ENCODE measurements at places on chromosomes 12 and 14. TPM values are rescaled to one million over a fixed set of nuclear protein-coding genes. Genes with fewer than 3 reads are reported as not detected.

DNA sequence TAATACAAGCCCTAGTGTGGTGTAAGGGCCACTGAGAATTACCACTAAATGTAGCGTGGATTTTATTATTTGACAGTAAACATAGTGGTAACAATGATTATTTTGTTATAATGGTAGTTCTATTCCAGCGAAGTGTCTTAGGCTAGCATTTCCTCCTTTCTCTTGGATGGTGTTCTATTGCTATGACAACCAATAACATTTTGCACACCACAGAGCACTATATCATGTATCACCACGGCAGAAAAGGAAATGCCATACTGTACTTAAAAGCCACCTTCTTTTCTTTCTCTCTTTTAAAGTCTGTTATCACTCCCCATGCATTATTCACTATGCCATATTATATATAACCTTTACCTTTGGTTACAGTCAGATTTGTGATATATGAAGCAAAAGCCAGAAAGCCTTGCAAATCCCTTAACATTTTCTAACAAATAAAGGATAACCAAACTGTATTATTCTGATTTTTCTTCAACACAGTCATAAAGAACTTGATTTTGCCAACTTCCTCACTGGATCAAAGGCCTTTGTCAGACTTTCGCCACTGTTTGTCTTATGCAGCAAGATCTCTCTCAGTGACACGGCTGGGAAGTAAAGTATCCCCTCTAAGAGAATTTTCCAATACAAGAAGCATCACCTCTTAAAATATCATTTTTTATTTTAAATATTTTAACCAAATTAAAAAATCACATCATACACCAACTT lies 195.8 kb downstream of the FOXN3 start:
- DNase-seq = no peak

PTPRO gene
- 3.0 TPM for total RNA-seq

CD63 gene
- 905 TPM for total RNA-seq

GRCh38 chr12:125222876-125223275 lies 157.6 kb downstream of the AACS start:
- DNase-seq = no peak

GRCh38 chr14:24965934-24966578 lies 83.9 kb downstream of the STXBP6 start:
- no peak for DNase-seq

MUCL1 gene
- total RNA-seq = not detected

DNA sequence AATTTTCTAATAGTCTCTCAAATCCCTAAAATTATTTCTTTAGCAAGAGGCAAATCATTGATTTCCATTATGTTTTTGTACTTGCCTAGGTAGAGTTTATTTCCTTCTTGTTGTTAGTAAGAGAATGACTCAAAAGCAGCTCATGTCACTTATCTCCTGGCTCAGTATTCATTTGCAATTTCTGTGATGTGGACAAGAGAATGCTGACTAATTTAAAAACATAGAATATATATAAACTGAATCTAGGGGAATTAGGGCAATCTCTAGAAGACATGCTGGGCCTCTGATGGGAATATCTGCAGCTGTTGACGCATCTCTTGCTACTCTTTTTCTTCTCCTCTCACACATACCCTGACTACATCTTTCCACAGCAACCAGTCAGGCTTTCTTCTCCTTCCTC lies 130.8 kb upstream of the PRKD1 start:
- no peak for DNase-seq

- DNase-seq = no peak
Observed at GRCh38 chr14:60206837-60207533, 41.8 kb upstream of the DHRS7 start.

- DNase-seq = no peak
Observed at GRCh38 chr12:67161322-67161918, 107.7 kb upstream of the CAND1 start.

DNA sequence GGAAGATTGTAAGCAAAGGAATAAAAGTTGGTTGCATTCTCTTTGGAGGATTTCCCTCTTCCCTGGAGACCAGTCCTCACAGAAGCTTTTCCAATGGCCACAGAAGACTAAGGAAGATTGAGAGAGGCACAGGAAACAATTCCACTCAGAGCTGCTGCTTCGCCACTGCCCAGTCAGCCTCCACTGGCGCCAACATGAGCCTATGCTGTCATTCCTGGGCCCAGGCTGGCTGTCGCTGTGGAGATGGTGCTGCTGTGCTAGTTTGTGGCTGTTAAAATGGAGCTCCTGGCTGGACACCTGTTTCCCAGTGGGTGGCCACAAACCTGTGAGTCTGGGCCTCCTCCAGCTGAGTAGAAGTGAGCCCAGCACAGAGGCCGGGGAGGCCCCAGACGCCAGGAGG lies 6.6 kb downstream of the P2RX7 start:
- no peak for DNase-seq

GRCh38 chr12:110893956-110894355 lies 26.4 kb downstream of the MYL2 start:
- no peak for DNase-seq

DNA sequence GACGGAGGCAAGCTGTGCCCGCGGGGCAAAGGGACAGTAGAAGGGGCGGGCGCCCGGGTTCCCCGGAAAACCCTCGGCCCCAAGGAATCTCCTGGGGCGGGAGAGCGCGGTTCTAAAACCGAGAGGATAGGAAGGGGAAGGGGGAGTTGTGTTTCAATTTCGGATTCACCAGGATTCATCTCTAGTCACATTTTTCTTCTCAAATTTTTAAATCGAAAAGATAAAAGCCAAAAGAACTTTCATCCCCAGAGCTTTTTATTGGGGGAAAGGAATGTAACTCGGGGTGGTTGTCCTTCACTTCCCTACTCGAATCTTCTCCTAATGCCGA lies 1.4 kb downstream of the BMP4 start:
- no peak for DNase-seq

GRCh38 chr12:6948873-6949594 lies 2.1 kb upstream of the PTPN6 start:
- DNase-seq = no peak

DNA sequence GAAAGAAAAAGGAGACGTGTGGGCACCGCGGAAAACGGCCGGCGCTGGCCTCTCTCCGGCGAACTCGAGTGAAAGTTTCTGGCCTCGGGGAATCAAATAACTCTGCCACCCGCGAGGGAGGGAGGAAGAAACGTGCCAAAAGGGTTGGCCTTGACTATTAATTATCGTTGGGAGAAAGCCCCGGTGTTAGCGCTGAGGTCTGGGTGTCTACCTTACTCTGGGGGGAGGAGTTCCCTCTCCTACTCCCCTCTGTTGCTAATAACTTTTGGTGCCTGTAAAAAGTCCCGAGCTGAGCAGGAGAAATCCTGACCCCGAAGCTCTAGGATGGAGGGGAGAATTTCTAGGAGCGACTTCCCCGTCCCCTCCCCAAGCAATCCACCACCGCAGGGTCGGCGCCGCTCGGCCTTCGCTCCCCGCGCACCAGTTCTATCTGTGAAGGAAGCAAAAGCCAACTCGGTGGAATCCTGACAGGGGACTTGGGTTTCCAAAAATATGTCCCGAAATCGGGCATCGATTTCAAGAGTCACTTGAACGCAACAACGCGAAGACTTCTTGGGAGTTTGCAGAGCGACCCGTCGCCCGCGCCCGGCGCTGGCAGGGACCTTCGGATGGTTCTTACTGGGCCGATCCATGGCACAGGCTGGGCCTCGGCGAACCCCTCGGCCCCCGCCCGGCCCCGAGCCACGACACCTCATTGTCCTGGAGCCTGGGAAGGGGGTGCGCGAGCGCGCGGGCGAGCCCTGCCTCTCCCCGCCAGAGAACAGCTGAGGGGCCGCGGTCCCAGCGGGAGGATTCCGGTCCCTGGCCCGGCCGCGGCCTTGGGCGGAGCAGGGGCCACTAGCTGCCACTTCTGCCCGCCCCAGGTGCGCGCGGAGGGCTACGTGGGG lies 1.7 kb downstream of the OTX2 start:
- no peak for DNase-seq

DNA sequence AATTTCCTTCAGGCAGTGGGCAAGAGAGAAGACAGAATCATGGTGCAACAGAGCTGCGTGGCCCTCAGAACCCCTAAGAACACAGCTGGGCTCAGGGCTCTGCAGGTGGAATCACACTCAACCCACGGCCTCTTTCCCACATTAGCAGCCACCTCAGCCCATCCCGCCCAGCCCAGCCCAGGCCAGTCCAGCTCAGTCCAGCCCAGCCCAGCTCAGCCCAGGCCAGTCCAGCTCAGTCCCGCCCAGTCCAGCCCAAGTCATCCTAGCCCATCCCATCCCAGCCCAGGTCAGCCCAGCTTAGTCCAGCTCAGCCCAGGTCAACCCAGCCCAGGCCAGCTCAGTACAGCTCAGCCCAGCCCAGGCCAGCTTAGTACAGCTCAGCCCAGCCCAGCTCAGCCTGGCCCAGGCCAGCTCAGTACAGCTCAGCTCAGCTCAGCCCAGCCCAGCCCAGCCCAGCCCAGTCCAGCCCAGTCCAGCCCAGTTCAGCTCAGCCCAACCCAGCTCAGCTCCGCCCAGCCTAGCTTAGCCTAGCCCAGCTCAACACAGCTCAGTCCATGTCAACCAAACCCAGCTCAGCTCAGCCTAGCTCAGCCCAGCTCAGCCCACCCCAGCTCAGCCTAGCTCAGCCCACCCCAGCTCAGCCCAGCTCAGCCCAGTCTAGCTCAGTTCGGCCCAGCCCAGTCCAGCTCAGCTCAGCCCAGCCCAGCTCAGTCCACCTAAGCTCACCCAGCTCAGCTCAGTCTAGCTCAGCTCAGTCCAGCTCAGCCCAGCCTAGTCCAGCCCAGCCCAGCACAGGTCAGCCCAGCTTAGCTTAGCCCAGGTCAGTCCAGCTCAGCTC lies 183.1 kb downstream of the TMEM121 start:
- no peak for DNase-seq

- no peak for DNase-seq
Observed at GRCh38 chr12:115042341-115042740, 358.4 kb upstream of the TBX3 start.

RIC8B gene
- 26.6 TPM for total RNA-seq

GRCh38 chr12:50039151-50039835 lies 14.0 kb upstream of the RACGAP1 start:
- peak; percentile 82 for DNase-seq

- no peak for DNase-seq
Observed at GRCh38 chr12:77724367-77724957, 106.2 kb upstream of the NAV3 start.

DNA sequence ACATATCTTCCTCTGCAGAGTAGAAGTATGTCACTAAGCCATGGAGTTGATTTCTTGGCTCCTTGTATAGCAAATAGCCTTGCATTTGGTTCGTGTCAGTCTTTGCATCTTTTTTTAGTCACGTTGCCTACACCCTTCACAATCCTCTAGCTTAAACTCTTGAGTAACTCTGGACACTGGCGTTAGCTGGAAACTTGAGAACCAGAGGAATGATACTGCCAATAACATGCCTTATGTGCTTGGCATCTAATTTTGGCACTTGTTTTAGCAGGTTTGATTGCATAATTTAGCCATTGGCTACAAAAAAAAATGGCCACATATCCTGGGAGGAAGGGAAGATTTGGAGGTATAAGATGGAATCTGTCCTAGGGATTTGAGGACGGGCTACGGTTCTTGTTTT lies 136.2 kb downstream of the ETV6 start:
- no peak for DNase-seq

CLEC7A gene
- 9.0 TPM for total RNA-seq

DNA sequence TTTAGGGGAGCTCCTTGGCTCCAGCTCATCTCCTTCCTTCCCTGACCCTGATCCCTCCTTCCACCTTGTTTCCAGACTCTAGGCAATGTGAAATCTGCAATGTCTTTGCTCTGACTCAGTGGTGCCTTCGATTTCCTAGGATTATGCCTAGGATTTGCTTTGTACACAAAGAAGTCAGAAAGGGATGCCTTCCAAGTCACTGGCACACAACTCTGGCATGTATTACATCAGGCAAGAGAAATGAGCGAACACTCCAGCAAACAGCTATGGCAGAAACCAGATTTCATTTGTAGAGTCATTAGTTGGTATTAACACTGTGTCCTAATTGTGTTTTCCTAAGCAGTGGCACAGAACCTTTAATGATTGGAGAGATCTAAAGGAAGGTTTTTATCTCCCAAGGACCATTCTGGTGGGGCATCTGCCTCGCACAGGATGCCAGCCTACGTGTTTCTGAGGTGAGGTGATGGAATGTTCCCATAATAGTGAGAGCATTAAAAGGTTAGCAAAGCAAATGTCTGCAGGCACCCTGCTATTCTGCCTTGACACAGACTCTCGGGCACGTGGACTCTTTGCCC lies 84.9 kb downstream of the WSCD2 start:
- DNase-seq = no peak

GRCh38 chr14:103105580-103106150 lies 11.1 kb downstream of the EXOC3L4 start:
- no peak for DNase-seq

DNA sequence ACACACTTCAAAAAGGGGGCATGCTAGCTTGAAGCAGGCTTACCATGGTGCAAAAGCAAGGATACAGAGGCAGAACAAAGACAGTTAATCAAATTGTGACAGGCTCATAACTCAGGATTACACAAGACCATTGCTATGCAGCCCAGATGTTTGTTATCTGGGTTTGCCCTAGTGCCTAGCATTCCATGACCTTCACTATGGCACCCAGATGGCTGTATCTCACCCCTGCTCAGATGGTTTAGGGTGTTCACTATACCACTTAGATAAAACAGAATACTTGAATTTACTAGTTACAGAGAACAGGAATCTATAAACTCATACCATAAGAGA lies 56.2 kb downstream of the SDR9C7 start:
- no peak for DNase-seq

DNA sequence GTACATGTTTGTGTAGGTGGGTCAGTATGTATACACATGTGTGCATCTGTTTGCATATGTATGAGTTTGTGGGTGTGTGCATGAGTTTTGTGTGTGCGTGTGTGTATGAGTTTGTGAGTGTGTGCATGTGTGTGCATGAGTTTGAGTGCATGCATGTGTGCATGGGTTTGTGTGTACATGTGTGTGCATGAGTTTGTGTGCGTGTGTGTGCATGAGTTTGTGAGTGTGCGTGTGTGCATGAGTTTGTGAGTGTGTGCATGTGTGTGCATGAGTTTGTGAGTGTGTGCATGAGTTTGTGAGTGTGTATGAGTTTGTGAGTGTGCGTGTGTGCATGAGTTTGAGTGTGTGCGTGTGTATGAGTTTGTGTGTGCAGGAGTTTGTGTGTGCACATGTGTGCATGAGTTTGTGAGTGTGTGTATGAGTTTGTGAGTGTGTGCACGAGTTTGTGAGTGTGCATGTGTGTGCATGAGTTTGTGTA lies 61.5 kb downstream of the FZD10 start:
- no peak for DNase-seq

DNA sequence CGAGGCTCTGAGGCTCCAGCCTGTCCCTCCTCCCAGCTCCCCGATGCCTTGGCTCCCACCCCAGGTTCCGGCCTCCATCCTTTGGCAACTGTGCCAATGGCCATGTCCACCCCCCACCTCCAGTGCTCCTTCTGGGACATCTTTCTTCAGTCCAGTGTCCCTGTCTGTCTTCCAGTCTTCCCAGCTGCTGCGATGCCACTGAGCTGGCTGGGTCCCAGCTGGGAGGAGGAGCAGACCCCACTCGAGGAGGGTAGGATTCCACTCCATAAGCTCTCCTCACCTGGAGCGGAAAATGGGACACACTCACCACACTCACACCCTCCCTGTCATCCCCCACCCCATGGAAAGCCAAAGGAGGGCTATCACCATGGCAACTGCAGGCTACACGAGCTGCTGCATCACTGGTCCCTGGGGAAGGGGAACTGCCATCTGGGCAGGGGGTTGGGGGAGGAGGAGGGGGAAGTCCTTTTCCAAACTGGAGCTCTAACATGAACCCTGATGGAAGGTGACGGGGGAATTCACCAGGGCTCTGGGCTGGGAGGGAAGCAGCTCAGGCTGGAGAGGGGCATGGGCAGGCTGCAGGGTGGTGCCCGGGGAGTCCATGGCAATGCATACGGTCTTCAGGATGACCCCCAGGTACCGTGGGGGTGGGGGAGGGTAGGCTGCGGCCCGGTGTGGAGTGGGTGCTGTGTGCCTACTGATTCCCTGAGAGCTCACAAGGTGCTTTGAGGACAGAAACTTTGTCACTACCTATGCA lies 94.3 kb downstream of the LRRC74A start:
- no peak for DNase-seq
